Epithelial cell of alveolus of lung (primary cell): ENCODE measurements at places on chromosomes 7 and 10. TPM values are rescaled to one million over a fixed set of nuclear protein-coding genes. Genes with fewer than 3 reads are reported as not detected.

ASB10 gene
- total RNA-seq: not detected in 2 replicates

OR6V1 gene
- not detected in 2 replicates for total RNA-seq

NKX1-2 gene
- 0.26 TPM in 1 of 2 replicates, not detected in the other for total RNA-seq

TRIM24 gene
- total RNA-seq: 6.1 and 12.7 TPM in 2 replicates

PMS2 gene
- total RNA-seq: 8.9 and 11.9 TPM in 2 replicates

CCDC126 gene
- total RNA-seq: 7.0 and 9.3 TPM in 2 replicates

TRPV5 gene
- total RNA-seq: not detected in 2 replicates

LIPF gene
- not detected in 2 replicates for total RNA-seq
